ENCODE measurements at places on chromosomes 2 and 18. TPM values are rescaled to one million over a fixed set of nuclear protein-coding genes. Genes with fewer than 3 reads are reported as not detected.

Gene PAX8
- 0.74 TPM for total RNA-seq

Gene MC2R
- not detected for total RNA-seq

Gene ADI1
- 48.2 TPM for total RNA-seq

Gene LGALSL
- total RNA-seq: 1.2 TPM

Gene ARHGEF33
- not detected for total RNA-seq

Gene XPO1
- 208 TPM for total RNA-seq

Gene CFAP221
- total RNA-seq: not detected

Gene GPR45
- total RNA-seq: not detected

Gene VPS54
- total RNA-seq: 16.8 TPM

Gene NAT8
- total RNA-seq: not detected

Gene ERFE
- not detected for total RNA-seq

Gene SLC25A52
- not detected for total RNA-seq

Gene DNER
- total RNA-seq: not detected

DNA sequence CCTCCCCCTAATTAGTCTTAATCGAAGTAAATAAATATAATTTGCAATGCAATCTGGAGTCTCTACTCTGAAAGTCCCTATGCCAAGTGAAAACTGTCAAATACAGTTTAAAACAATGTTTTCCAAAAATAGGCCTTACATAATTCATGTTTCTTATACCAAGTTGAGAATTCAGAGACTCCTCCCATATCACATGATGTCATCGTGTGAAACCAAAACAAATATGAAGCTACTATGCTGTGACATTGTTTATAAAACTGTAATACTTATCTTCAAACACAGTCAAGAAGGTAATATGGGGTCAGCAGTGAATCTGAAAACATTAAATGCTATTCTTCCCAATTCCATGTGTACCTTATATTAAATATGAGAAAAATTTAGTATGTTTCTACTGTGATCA lies 940.2 kb upstream of the FANCL start:
- no peak for DNase-seq

DNA sequence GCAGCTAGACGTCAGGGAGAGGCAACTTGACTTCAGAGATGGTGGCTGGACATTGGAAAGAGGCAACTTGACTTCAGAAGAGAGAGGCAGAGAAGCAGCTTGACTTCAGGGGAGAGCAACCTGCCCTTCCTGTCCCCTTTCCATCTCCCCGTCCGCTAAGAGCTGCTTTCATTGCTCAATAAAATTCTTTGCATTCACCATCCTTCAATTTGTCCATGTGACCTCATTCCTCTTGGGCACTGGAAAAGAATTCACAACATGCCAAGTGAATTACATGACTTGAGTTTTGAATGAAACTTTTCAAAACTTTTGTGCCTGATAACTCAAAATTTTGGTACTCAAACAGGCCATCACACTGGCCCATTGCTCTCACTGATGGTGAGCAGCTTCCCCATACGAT lies 158.9 kb downstream of the DPP4 start:
- DNase-seq: no peak

DNA sequence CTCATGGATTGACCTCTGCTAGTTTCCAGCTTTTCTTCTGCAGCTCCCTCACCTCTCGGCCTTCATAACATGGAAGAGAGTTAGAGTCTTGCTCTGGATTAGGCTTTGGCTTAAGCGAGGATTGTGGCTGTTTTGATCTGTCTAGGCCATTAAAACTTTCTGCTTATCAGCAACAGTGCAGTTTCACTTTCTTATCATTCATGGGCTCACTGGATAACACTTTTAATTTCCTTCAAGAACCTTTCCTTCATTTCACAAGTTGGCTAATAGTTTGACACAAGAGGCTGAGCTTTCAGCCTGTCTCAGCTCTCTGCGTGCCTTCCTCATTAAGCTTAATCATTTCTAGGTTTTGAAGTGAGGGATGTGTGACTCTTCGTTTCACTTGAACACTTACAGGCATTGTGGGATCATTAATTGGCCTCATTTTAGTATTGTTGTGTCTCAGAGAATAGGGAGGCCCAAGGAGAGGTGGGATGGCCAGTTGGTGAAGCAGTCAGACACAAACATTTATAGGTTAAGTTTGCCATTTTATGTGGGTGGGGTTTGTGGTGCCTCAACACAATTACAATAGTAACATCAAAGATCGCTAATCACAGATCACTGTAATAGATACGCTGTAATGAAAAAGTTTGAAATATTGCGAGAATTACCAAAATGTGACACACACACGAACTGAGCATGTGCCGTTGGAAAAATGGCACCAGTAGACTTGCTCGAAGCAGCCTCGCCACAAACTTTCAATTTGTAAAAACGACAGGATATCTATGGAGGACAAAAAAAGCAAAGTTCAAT lies 129.3 kb downstream of the ZNF236 start:
- DNase-seq: no peak

- no peak for DNase-seq
Measured at GRCh38 chr18:48002933-48003365, 72.5 kb upstream of the SMAD2 start.

GRCh38 chr2:7450188-7450832 lies 533.1 kb downstream of the RNF144A start:
- peak; percentile 45 for DNase-seq

DNA sequence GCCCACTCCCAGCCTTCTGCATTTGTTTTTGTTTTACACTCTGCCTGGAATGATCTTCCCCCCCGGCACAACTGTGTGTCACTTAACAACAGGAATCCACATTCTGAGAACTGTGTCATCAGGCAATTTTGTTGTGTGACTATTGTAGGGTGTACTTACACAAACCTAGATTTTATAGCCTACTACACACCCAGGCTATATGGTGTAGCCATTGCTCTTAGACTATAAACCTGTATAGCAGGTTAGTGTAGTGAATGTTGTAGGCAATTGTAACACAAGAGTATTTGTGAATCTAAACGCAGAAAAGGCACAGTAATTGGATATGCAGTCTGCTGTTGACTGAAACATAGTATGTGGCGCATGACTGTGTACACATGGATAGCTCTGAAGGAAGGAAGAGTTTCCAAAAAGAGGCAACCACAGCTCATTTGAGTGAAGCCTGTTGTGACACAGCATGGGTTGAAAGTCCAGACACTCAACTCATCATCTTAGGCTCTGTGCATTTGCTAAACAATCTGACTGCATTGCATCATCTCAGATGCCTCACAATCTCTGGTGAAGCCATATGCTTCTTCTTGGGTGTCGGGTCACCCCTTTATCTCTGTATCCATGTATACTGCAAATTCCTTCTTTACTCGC lies 506.6 kb upstream of the SPHKAP start:
- no peak for DNase-seq

GRCh38 chr2:139175510-139175909 lies 395.3 kb upstream of the NXPH2 start:
- DNase-seq: no peak

DNA sequence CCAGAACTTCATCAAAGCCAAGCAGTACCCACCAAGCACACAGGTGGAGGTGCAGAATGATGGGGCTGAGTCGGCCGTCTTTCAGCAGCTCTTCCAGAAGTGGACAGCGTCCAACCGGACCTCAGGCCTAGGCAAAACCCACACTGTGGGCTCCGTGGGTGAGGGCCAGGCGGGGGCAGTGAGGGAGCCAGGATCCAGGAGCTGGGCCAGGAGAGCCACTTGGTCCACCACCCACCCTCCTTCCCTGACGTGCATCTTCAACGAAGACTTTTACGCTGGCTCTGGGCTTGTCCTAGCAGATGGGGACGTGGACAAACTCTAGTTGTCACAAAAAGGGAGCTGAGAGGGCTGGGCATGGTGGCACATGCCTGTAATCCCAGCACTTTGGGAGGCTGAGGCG lies 11.8 kb downstream of the VIL1 start:
- no peak for DNase-seq

- DNase-seq: no peak
Measured at GRCh38 chr2:62383846-62384245, 122.1 kb downstream of the TMEM17 start.

- DNase-seq: no peak
Measured at GRCh38 chr2:114461116-114461515, 18.7 kb downstream of the DPP10 start.

DNA sequence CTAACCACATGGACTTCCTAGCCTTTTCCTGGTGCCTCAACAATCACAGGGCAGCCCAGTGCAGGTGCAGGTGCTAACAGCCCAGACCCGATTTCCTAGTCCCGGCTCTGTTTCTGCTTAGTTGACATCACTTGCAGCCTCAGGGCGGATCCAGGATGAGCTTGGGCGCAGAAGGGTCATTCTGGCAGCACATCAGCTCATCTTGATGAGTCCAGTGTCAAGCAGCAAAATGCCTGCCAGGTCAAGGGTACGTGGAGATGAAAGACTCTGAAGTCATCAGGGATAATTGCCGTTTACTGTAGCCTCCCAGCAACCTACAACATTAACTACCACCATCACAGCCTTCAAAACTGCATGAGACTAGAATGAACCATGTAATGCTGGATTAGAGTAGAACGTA lies 39.4 kb upstream of the EFHD1 start:
- DNase-seq: no peak

GRCh38 chr2:126703311-126703710 lies 47.4 kb downstream of the GYPC start:
- no peak for DNase-seq

GRCh38 chr2:42835577-42836371 lies 43.4 kb upstream of the HAAO start:
- DNase-seq: no peak

DNA sequence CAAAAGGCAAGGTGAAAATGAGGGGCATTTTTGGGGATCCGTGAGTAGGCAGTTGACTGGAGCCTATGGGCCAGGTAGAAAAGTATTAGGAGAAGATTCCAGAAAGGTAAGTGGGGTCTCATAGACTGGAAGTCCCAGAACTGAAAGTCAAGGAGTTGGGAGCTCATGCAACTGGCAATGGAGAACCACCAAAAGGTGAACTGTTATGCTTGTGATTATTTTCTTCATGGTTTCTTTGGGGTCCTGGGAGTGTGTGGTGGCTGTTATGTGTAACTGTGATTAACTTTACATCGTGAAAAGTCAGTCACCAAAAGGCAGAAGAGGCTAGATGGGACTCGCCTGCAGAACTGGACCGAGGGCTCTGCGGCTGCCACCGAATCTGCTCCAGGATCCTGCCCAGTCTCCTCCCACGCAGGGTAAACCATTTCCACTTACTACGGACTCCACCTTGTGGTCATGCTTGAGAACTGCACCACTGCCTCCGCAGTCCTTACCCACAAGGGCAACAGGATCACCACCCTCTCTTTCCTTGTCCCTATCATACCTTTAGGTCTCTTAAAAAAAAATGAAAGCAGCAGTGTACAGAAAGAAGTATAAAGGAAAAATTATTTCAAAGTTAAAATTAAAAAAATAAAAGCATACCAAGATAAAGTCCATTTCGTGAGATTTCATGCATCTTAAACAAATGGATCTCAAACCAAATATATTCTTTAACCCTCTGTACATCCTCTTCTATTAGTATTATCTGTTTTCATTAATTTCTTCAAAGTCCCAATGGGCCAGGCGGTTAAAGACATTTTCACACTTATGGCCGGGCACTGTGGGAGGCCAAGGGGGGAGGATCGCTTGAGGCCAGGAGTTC lies 15.6 kb upstream of the CEP68 start:
- DNase-seq: peak; percentile 85

GRCh38 chr2:153479573-153479972 lies 1.0 kb upstream of the RPRM start:
- DNase-seq: no peak

DNA sequence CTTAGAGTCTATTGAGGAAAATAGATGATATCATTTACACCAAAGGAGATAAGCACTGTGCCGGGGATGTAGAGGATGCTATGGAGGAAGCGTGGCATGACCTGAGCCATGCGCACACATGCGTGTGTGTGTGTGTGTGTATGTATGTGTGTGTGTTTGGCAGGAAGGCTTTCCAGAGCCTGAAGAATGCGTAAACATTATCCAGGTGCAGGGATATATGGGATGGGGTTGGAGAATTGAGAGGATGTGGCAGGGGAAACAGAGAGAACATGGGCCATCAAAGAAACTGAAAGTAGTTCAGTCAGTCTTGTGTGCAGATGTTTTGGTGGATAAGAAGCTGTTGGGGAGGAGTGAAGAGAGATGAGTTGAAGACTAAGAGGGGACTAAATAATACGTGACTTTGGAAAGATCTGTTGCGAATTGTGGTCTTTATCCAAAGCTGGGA lies 9.3 kb upstream of the STAT1 start:
- peak; percentile 56 for DNase-seq

DNA sequence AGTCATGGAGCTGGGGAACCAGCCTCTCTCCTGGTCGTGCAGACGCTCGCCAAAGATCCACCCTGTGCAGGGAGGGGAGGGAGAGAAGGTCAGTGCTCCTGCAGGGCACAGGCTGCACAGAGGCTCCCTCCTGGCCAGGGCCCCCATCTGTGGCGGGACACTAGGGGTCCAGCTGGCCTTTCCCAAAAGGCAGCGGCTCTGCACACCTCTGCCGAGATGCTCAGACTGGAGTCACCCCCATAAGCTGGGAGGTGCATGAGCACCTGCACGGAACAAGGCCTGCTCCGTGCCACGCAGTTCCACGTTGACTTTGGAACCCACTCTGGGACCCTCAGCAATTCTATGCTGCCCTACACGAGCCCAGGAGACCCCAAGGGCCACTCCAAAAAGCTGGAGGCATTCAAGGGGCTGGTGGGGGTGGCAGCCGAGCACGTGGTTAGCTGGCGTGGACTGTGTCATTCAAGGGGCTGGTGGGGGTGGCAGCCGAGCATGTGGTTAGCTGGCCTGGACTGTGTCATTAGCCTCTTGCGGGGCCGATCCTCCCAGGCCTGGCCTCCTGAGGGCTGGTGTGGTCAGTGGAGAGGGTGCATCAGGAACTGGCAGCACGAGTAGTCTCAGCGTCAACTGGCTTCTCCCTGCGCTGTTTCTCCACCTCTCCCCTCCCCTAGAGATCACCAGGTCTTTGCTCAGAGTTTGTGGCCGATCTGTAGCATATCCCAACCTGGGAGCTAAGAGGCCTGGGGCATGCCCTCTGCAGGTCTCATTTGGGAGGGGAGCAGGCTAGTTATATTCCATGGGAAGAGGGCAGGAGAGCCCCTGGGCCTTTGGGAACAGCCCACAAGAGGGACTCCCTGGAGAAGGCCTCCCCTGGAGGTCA lies 9.8 kb downstream of the SNORC start:
- DNase-seq: no peak

GRCh38 chr2:214325404-214325803 lies 85.5 kb upstream of the VWC2L start:
- DNase-seq: no peak

GRCh38 chr18:55083461-55083860 lies 124.2 kb upstream of the CCDC68 start:
- DNase-seq: no peak

GRCh38 chr2:17331636-17332035 lies 186.6 kb downstream of the RAD51AP2 start:
- no peak for DNase-seq

DNA sequence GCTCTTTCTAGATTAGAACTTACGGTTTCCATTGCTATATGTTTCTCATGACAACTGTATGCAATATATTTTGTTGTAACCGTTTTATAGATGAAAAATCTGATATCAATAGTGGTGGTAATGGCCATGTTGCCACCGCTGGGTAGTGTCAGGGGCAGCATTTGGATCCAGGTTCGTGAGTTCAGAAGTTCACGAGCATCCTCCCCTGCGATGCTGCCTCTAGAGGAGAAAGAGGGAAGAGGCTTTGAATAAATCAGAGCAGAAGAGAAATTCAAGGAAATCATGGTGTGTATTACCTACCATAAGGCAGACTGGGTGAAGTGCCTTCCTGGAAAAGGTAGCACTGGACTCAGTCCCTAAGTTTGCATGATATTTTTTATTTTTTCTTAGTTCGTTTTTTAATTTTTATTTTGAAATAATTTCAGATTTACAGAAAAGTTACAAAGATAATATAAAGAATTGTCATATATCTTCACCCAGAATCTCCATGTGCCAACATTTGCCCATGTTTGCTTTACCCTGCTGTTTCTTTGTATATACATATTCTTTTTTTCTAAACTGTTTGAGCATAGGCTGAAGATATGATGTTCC lies 3.3 kb upstream of the ZBTB7C start:
- peak; percentile 46 for DNase-seq

All from activated CD4-positive, alpha-beta T cell treated with anti-CD3 and anti-CD28 coated beads, Interleukin-2, amount 10 ng/mL, durations not matched to agents 7 days and 5 days (primary cell).